ENCODE measurements at places on chromosomes 7 and 10.
A peak's percentile ranks its signal among the peaks of the same experiment; 100 is the strongest.

DNA sequence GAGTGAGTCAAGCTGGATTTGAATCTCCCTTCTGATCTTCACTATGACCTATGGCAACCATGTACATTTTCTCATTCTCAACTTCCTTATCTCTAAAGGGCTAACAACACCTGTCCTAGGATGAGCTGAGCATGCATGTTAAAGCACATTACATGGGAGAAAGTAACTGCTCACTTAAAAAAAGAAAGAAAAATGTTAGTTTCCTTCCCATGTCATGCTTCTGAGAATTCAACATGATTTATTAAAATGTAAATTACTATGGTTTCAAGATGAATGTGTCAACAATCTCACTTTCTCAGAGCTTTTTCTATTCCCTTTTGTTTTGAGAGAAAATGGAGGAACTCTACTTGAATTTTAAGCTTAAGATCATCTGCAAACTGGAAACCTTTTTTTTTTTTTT is 295.3 kb downstream of the SKIDA1 start:
- no peak for DNase-seq

DNA sequence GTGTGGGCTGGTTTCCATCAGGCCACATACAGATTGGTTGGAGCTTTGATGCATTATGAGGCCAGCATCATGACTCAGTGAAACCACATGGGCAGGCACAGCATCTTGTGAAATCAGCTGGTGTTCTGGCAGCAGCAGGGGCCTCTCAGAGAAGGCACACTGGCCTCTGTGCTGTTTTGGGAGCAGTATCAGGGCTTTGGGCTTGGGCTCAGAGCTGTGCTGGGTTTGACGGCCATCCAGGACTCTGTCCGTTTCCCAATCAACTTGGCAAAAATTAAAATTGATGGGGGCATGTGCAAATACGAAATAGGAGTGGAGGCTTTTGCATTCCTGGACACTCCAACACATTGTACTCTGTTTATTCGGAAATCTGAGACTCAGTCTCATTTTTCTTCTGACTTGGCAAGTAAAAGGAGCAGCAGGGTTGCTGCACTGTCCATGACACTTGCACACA is 190.9 kb downstream of the BMPER start:
- DNase-seq = no peak

DNA sequence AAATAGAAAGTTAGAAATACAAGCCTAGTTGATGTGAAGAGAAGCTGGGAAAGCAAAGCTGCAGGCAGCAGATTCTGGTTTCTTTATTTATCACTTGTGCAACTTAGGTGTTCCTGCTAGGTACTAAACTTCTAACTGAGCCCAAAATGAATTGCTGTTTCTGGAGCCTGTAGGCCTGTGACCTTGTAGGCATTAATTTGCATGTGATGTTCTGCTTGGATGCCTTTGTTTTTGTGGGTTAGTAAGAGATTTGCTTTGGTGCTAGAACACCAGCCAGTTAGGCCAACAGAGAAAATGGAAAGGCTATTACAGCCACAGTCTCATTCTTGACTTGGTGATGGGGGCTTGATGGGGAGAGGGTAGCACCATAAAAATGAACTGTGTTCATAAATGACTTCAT is 370.7 kb downstream of the PPP1R3A start:
- no peak for DNase-seq

DNA sequence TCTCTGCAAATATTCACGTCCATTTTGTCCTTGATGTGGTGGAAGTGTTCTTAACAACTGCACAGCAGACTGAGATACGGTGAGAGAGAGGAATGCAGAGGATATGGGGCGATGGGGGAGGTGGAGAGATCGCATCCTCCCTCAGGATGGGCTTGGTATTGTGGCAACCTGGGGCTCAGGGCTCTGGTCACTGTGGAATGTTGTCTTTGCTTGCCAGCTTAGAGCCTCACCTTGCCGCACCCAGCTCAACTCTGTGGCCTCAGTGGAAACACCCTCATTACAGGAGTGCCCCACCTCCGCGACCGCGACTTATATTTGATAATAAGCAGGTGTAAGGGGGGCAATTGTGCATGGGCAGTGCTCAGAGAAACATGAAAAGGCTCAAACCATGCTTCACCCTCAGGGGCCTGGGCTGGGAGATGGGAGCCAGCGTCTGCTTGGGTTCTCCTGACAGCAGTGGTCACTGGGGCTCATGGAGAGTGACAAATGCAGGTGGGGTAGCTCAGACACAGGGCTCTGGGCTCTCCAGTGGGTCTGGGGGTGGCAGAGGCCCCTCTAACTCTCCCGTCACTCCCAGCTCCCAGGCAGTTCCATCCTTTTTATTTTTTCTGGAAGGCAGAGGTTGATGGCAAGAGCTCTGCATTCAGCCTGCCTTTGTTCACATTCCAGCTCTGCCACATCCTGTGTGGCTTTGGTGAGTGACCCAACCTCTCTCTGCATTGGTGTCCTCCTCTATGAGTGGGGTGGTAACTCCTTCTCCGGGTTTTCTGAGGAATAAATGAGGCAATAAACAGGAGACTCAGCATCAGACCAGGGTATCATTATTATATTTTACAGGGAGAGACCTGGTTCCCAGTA is 43.1 kb upstream of the EMX2 start:
- no peak for DNase-seq

DNA sequence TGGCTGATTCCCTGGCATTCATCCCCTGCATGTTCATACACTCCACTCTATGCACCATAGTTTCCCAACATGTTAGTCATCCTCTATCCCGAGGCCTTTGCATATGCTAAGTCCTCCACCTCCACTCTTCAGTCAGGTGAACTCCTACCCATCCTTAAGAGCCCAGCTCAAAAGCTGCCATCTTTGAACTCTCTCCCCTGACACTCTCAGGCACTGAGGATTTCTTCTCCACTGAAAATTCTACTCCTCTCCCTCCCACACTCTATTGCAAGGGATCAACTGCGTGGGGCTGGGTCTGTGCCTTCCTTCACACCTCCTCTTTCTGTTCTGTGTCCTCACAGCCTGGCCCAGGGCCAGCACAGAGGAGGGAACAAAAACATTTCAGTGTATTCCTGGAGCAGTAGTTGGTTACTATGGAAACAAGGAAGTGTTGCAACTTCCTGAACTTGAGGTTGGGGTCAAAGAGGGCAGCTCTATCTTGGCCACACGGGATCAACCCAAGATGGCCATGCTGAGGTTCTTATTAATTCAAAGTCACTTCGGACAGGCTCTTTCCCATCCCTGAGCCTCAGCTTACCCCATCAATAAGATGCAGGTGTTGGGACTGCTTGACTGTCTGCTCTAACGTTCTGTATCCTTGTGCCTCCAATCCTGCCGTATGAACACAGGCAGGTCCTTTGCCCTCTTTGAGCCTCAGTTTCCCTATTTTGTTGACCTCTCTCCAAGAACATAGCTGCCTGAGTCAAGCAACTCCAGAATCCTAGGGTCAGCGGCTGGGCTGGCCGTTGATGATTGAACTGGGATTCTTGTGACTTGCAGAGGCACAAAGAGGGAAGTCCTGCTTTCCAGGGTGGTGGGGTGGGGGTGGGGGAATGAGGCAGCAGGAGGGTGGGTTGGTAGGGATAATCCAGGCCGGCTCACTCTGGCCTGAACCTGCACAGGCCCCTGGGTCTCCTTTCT is 15.5 kb downstream of the ZMIZ1 start:
- DNase-seq = peak; percentile 21

DNA sequence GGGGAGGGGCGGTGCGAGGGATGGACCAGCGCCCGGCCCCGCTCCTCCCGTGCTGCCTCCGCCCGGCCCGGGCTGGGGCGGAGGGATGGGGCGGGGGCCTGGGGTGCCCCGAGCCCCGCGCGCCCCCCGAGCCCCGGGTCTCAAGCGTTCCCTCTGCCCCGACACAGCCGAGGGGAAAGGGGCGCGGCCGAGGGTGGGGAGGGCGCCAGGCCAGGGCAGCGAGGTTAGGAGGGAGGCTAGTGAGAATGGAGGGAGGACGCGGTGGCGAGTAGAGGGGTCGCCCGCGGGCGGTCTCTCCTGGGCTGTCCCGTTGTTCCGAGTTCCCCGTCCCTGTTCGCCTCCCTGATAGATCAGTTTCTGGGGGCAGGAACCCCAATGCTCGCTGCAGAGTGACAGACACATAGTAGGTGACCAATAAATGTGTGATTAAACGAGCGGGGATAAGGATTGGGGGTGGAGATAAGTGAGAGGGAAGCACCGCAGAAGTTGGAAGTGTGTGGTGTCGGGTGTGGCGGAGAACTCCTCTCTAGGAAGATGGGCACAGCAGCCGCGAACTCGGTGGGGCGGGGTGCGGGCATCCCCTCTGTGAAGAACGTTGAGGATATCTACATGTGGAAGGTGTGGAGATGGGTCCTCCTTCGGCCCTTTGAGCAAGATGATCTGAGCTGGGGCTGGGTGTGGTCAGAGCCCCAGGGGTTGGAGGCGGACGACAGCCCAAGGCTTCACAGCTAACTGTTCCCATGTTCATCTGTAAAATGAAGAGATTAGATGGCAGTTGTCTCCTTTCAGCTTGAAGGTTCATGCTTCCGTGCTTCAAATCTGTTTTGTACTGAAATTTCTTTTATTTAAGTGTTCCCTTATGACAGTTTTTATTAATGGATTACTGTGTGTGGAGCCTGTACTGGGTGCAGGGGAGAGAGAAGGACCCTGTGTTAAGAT is 580 bp downstream of the ZNF775 start:
- DNase-seq = peak; percentile 25

GRCh38 chr7:116226664-116227063 is 16.3 kb downstream of the TES start:
- no peak for DNase-seq

DNA sequence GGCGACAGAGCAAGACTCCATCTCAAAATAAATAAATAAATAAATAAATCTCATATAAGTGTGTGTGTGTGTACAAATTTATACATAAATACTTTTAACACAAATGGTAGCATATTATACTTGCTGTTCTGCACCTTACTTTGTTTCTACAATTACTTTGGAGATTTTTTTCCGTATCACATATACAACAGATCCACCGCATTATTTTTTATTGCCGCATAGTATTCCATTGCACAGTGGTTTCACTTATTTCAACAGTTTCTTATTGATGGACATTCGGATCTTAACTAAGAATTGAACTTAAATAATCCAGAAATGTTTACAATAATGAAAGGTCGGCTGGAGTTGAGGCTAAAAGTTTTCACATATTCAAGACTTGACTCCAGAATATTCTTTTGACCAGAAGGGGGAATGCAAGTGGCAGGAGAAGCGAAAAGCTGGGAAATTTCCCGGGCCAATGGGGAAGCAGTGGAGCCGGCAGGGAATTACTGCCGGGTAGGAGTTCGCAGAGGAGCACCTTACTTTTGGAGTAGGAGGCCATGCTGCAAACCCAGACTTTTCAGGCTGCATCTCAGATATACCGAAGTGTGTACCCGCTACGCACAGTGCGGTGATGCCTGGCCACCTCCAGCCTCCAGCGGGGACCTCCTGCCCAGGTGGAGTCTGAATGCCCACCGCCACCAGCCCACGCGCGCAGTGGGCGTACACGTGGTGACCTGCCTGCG is 415 bp upstream of the CNNM1 start:
- DNase-seq = no peak

DNA sequence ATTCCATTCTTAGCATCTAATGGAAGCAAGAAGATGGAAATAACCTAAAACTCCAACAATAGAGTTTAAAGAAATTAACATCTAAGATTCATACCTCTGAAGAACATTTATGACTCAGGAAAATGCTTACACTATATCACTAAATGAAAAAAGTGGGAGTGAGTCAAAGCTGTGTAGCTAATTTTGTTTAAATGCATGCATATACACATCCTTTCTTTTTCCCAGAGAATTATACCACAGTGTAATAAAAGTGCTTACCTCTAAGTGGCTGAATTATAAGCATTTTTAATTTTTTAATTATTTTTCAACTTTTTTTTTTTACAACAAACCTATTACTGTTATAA is 44.3 kb downstream of the CCDC71L start:
- no peak for DNase-seq

DNA sequence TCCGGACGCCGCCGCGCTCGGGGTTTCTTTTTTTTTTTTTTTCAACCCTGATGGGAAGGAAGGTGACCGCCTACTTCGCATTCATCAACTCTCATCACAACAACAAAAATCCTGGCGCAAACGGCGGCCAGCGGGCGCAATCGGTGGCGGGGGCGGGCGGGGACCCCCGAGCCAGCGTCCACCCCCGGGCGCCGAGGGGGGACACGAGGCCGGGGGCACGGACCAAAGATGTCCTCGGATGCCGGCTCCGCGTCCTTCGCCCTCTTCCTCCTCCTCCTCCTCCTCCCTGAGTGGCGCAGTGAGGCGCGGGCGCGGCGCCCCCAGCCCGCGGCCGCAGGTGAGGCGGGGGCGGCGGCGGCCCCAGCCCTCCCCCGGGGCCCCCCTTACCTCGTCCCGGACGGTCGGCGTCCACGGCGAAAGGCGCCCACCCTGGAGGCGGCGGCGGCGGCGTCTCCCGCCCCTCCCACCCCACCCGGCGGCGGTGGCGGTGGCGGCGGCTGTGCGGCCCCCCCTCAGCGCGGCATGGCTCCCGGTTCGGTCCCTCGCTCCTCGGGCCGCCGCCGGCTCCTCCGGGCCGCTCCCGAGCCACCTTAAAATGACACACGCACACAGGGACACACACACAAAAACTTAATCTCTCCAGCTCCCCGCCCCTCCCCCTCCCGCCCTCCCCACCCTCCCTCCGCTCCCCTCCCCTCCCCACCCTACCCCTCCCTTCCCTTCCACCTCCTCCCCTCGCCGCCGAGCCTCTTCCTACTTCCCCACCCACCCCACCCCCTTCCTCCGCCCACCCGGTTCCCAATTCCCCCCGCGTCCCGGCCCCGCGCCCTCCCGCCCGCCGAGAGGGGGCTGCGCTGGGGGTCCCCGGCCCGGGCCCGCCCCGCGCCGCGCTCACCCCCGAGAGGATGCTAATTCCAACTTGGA is at the start of gene CTBP2:
Gene CTBP2 (minus strand): TSS at position 632 of the 924 bp plus-strand sequence.
- no peak for DNase-seq

GRCh38 chr10:80498833-80499741 is 38.6 kb upstream of the SH2D4B start:
- DNase-seq = peak; percentile 70

- no peak for DNase-seq
Measured at GRCh38 chr7:38558761-38559345, 72.3 kb downstream of the AMPH start.

DNA sequence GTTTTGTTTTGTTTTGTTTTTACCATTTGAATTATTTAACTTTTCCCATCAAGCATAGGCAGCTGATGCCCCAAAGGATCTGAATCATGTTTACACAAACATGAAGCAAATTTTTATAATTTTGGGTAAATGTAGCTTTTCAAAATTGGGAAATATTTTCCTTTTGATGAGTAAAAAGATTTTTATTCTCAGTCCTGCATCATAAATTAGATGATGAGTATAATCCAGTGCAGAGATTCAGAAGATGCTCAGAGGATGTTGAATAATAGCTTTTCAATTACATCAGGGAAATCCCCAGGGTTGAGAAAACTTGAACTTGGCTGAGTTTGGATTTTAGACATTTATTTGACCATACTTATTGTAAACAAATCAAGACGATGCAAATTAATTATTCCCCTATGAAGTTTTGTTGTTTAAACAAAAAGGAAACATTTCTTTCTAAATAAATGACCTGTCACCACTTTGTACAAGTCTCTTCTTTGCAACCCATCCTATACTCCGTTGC is 121.7 kb downstream of the FAM204A start:
- DNase-seq = no peak

Measured in CD4-positive, alpha-beta T cell treated with Interleukin-17A for 4 hours (primary cell).